Small intestine (tissue), 16 donors: ENCODE measurements at places on chromosomes 2 and 18.

DNA sequence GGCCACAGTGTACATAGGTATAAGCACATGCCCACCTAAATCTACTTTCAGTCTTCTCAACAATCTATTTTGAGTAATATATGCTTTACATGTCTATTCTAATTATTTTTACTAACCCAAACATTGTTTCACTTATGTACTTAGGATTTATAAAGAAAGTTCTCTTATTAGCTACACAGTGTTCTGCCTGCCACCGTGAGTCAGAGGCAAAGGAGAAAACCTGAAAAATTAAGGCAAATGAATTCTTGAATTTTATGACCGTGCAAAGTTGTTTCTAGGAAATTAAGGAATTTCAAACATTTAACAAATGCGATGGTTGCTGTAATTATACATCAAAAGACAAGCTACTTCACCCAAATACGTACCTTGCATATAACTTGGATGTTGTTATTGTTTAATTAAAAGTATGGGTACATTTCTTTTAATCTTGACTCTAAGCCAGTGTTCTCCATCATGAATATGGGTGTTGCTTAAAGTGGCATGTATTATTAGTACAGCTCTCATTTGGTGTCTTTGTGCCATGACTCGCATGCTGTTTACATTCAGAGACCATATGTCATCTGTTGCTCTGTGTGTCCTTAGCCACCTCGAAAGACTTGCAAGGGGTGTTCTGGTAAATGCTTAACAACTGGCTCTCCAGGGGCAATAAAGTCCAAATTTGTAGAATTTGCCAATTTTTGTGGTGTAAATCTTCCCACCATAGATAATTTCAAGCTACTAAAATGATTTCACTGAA, 154.3 kb upstream of the FN1 start:
- no peak for DNase-seq

GRCh38 chr2:215605214-215605613, 169.3 kb upstream of the FN1 start:
- DNase-seq, result no peak

DNA sequence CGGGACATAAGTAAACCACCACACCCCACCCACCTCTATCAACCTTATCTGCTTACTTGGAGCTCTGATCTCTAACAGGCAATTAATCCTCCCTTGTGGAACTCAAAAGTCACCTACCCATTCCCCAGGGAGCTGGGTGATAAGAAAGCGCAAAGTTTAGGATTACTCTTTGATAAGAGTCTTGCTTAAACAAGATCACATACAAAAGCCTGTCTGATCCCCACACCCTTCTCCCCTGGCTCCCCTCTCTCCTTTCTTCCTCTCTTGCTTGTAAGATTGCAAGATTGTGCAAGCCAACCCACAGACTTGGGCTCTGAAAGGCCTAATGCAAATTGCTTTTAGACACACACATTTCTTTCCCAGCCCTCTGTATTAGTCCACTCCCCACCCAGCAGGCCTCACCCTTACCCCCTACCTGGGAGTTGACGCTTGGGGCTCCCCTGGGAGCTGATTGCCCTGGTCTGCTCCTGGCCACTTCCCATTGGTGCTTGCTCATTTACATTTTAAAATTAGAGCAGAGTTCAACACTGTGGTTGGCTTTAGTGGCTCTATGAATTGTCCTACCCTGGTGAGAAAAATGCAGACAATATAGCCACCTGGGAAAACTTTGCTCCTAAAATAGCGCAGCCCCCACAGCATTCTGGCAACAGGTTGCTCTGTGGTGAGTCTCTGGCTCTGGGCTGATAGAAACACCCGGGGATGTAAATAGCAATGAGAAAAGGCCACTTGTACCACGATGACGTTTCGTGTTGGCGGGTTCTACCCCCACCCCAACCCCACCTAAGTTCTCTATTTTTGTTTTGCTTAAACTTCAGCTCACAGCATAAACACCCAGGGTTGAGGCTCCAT, 92.8 kb upstream of the MSH2 start:
- DNase-seq, result peak; percentile 99

- no peak for DNase-seq
These were observed 170.0 kb downstream of the CTIF start for GRCh38 chr18:48708807-48709206.

- DNase-seq, result no peak
These were observed 97.1 kb downstream of the PRPF40A start for GRCh38 chr2:152620208-152620607.

DNA sequence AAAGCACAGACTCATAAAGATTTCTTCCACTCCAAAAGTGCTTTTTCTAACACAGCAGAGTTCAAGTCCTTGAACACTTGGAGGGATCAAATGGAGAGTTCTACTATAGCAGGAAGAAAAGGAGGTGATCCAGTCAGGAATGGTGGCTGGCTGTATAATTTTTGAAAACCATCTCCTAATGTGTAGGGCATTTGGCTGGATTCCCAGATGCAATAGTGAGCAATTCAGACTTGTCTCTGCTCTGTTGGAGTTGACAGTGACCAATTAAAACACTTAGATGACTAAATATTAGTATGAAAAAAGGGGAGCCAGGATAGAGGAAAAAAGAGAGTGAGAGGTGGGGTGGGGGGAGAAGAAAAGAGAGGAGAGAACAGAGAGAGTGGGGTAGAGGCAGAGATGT, 5.3 kb upstream of the G6PC2 start:
- DNase-seq, result no peak

DNA sequence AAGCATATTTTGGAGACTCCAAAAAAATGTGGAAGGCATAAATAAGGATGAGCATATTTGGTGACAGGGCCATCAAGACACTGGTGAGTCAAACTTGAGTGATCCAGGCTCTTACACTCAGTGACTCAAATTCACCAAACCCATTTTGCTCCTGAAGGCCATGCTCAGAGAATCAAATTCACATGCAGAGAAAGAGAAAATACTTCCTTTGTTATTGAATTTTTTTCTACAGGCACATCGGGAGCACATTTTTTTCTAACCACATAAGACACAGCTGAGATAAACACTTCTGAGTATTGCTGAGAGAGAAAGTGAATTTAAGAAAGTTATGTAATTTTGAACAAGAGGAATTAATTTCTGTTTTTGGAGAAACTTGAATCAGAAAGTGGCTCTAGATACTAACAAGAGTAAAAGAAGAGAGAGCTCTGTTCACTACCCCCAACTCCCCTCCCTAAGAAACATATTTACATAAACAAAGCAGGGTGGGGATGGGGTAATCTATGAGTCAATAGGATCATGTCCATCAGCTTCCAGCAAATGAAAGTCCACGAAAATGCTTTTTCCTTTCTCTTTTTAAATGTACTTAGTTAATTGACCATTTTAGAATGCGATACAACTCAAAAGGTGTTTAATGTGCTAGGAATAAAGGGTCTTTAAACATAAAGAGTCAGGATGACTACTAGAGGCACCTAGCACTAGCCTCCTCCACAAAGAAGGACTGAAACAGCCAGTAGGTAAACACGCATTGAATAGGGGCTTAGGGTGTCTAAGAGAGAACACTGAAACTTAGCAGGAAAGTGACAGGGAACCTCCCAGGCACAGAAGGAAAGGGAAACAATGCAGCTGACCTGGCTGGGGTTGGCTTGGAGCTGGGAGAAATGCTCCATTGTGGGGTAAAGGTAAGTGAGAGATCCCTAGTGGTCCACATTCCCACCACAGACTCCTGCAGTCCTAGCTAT, 152.3 kb downstream of the KCNE4 start:
- DNase-seq, result no peak

GRCh38 chr2:31378389-31378788, 36.2 kb downstream of the XDH start:
- DNase-seq, result peak; percentile 79

DNA sequence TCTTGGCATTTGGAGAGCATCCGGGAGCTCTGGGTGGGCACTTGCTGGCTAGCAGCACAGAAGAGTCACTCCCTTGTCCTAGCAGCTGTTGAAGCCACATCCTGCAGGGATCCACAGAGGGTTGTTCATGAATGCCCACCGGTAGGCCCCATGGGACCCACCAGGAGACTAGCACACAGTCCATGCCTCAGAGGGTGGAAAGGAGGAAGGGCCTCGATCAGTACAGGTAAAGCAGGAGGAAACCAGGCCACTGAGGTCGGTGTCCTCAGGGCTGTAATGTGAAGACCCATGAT, 205.8 kb downstream of the SEPTIN10 start:
- DNase-seq, result no peak

- no peak for DNase-seq
These were observed 12.0 kb upstream of the MTA3 start for GRCh38 chr2:42556315-42556890.

GRCh38 chr2:121282800-121283385, 2.1 kb downstream of the TFCP2L1 start:
- DNase-seq, result peak; percentile 46

DNA sequence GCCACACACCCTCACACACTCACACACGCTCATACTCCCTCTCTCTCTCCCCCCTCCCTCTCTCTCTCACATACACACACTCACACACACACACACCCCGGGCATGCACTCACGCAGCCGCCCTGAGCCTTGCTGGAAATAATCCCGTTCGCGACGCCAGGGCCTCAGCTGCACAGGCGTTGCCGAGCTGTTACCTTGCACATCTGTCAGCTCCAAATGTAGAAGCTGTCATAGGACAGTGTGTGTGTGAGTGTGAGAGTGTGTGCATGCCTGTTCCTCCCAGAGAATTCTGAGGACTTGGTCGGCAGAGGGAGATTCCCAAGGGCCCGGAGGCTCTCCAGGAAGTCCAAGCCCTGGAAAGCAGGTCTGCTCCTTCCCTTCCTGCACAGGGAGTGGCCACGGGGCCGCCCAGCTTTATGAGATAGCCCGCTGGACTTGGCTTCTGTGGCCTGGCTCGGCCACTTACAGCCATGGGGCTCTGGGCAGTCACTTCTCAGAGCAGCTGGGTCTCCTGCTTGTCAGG, 8.6 kb downstream of the SPR start:
- peak; percentile 81 for DNase-seq

GRCh38 chr2:26172871-26173775, at the start of gene GAREM2:
GAREM2 (plus strand) TSS chr2:26173088; CDS start chr2:26173221, 133 bp downstream.
- peak; percentile 48 for DNase-seq

DNA sequence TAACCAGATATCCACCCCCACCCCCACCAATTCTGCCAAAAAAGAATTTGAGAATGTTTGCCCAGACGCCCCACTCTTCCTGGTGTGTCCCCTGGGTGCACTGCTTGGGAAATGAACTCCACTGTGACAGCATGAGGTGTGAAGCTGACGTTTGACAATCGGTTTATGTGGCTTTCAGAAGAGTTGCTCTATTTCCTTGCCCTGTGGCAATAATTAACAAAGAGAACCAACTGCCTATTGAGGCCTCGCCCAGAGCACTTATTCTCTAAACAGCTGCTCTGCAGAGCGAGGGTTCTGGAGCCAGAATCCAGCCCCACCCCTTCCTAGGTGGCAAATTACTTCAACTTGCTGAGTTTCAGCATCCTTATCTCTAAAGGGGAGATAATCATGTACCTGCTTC, 115.8 kb upstream of the SIX3 start:
- DNase-seq, result peak; percentile 74

GRCh38 chr18:61606759-61607158, 273.5 kb downstream of the CDH20 start:
- DNase-seq, result peak; percentile 32

- peak; percentile 10 for DNase-seq
These were observed 640.8 kb downstream of the DPP10 start for GRCh38 chr2:115083225-115083624.

DNA sequence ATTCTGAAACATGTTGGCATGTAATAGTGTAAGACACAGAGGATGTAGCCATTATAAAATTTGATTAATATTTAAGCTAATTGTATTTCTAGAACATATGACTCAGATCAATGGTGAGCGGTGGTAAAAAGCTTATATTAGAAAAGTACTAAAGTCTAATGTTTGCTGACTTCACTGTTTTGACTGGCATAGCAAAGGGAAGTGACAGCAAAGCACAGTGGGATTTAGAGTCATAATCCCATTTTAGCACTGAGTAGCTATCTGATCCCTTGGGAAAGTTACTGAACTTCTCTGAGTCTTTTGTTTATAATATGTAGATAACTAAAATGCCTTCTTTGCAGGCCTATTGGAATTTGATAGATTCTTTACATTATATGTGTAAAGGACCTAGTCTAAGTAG, 60.4 kb downstream of the KIAA1328 start:
- peak; percentile 68 for DNase-seq
